ENCODE measurements at places on chromosomes 7 and 10.

DNA sequence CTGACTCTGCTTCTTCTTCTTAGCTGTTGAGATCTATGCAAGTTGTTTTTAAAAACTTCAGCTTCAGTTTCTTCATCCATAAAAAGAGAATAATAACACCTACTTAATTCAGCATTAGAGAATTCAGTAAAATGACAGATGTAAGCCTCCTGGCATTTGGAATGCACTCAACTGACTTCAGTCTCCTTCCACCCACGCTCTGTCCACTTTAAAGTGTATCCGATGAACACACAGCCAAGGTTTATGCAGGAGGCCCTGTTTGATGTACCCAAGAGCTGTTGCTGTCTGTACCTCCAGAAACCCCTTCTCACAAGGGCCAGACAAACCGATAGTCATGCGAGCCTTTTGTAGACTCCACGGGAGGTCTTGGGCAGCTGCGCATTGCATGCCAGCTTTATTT lies 27.1 kb upstream of the SLC35B4 start:
- no peak for DNase-seq

DNA sequence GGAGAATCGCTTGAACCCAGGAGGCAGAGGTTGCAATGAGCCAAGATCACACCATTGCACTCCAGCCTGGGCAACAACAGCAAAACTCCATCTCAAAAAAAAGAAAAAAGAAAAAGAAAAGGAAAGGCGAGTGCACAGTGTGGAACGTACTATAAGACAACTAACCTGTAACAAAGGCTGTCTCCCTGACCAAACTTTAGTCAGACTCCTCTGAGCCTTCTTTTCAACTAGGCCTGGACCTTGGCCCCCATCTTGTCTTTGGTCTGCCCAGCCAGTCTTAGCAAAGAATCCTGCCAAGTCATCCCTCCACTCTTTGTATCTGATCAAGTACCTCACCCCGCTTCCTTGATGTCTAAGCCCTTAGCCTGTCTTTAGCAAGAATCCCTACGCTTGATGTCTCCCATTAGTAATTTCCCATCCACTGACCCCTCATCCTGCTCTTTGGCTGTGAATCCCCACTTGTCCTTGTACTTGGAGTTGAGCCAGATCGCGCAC lies 68.9 kb upstream of the KDM7A start:
- no peak for DNase-seq

DNA sequence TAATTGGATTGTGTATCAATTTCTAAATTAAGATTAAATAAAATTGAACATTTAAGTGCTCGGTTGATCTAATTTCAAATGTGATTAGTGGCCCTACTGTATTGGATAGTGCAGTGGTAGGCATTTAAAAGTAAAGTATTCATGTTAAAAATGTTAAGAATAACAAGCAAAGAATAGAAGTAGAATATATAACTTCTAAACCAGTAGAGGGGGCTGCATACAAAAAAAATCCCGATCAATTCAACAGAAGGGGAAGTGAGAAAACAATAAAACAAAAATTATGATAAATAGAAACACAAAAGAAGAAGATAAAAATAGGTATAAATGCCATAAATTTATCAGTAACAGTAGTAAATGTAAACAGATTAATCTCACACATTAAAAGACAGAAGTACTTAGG lies 24.9 kb upstream of the WDFY4 start:
- DNase-seq = no peak

DNA sequence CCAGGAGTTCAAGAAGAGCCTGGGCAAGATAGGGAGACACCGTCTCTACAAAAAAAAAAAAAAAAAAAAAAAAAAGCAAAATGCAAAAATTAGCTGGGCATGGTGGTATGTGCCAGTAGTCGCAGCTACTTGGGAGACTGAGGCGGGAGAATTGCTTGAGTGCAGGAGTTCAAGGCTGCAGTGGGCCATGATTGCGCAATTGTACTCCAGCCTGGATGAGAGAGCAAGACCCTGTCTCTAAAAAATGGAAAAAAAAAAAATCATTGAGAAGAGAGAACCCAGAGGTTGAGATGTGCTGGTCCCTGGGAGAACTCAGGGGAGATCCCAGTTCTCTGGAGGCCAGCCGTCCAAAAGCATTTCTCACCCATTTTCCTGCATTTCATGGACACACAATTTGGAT lies 95.2 kb downstream of the GALNT17 start:
- no peak for DNase-seq

DNA sequence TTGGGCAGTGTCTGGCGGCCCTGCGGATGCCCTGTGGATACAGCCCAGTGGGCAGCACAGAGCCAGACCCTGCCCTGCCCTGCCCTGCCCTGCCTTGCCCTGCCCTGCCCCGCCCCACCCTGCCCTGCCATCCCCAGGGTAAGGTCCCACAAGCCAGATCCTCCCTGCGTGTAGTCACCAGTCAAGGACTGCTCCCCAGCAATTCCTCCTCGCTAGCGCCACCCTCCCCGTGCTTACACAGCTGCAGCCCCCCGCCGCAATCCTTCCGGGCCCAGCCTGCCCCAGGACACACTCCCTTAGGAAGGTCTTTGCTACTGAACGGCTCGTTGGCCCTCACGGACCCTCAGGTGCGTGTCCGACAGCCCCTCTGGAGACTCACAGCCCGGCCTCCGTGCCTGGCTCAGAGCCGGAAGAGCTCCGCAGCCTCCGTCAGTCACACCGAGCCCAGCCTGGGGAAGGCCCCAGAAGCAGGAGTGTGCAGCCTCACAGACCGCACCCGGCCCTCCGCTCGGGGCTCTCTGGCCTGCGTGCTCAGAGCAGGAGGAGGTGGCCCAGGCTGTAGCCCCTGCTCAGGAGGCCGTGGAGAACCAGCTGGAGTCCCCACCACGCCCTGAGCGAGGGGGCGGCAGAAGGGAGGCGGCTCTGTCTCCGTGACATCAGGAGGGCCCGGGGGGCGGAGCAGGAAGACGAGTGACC lies 68.3 kb downstream of the PWWP2B start:
- DNase-seq = no peak

- DNase-seq = no peak
Measured at GRCh38 chr7:128031901-128032604, 816 bp upstream of the LRRC4 start.

GRCh38 chr7:69696686-69697685 lies 98.7 kb downstream of the AUTS2 start:
- DNase-seq = no peak

GRCh38 chr10:101143345-101143630 lies 12.2 kb downstream of the TLX1 start:
- no peak for DNase-seq

- no peak for DNase-seq
Measured at GRCh38 chr10:78560341-78560688, 508.5 kb upstream of the ZMIZ1 start.

DNA sequence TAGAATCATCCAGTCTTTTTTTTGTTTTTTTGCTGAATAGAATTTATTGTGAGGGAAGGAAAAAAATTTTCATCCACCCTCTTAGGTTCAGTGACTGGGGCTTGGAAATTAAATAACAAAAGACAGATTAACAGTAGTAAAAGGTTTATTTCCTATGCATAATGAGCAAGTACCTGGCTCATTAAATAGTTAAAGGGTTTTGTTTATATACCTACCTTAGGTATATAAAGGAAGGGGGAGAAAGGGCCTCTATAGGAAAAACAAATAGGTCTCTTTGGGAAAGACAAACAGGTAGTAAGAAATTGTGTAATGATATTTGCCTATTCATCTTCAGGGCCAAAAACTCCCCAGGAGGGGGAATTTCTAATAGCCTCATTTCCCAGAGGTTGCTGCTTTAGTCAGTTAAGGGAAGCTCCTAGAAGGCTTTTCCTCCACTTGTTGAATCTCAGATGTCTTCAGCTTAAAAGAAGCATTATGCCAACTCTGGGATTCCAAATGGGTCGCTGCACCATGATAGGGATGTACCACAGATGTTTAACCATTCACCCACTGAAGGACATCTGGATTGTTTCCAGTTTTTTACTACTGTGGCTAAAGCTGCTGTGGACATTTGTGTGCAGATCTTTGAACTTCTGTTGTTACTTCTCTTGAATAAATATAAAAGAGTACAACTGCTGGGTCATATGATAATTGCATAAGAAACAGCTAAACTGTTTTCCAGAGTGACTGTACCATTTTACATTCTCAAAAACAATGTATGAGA lies 11.3 kb downstream of the ACADSB start:
- no peak for DNase-seq

DNA sequence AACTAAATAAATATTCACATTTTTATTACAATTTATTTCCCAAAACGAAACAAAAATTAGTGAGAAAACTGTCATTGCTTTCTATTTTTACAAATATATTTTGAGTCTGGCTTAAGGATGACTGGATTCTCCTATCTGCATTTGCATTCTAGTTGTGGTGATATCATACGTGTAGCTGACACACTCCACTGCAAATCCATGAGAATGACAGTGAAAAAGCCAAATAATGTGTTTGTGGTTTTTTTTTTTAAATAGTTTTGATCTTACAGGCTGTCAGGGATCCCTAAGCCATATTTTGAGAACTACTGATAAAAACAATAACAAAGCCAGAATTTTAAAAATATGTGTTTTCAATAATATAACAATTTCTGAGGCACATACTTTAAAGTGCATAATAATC lies 5.8 kb upstream of the STAMBPL1 start:
- DNase-seq = no peak

DNA sequence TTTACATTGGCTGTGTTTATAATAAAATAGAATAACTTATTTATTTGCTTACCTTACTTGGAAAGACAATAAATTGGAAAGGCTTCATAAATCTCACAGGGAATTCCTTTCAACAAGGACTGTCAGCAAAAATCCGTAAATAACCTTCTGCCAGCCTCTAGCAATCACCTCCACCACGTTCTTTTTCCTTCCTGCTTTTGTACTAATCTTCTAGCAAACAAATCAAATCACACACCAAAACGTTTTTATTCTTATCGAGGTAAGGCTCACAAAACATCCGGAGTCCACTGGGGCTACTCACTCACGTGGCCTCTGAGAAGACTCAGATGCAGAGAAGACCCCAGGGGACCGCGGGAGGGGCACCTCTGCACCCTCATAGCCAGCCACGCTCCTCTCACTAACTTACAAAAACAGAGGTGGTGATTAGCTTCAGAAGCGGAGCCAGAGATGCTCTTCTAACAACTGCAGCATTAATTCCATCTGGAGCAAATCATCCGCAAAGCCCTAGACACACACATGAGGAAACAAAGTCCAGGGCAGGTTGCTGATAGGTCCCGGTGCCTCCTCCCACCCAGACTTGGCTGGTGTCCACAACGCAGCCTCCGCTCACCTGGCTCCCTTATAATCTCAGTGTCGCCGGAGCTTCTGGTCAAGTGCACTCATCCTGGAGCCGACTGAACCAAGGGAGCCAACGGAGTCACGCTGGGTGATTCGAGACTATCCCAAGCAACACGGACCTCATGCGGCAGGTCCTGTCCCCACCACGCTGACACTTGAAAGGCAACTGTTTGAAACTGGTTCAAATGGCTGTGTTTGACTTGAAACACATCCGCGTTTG lies 22.5 kb downstream of the CTBP2 start:
- no peak for DNase-seq

GRCh38 chr10:99964791-99965190 lies 45.0 kb downstream of the DNMBP start:
- DNase-seq = no peak

DNA sequence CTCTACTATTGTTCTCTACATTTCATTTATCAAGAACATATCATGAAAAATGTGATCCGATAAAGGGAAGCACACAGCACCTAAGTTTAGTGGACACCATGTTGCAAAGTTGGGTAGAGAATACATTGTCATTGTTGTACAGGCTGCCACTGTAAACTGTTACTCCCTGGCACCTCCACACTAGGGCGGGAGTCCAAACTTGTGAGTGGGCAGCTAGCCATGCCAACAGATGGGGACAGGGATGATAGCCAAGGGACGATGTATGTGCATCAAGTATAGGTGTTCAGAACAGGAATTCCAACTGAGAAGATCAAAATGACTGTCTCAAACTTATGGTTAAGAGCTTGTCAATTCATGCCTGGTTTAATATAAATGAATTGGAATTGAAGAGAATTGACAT lies 31.1 kb upstream of the COMMD3 start:
- DNase-seq = no peak

- no peak for DNase-seq
Measured at GRCh38 chr10:1297566-1298301, 241.5 kb downstream of the WDR37 start.

DNA sequence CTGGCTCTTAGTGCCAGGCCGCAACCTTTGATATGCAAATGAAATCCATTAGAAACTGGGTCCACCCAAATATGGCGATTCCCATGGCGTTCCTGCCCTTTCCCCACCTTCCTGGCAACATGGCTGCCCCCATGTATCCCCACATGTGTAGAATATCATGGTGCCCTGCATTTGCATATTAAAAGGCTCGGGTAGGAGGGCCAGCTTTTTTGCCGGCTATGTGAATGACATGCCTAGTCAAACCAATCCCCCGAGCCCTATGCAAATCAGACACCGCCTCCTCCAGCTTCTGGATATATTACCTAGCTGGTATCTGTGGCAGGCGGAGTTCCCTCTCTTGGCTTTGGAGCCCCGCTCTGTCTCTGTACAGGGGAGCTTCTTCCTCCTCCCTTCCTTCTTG lies 18.3 kb downstream of the MMS19 start:
- DNase-seq = no peak

- no peak for DNase-seq
Measured at GRCh38 chr10:3975016-3975415, 190.0 kb upstream of the KLF6 start.

DNA sequence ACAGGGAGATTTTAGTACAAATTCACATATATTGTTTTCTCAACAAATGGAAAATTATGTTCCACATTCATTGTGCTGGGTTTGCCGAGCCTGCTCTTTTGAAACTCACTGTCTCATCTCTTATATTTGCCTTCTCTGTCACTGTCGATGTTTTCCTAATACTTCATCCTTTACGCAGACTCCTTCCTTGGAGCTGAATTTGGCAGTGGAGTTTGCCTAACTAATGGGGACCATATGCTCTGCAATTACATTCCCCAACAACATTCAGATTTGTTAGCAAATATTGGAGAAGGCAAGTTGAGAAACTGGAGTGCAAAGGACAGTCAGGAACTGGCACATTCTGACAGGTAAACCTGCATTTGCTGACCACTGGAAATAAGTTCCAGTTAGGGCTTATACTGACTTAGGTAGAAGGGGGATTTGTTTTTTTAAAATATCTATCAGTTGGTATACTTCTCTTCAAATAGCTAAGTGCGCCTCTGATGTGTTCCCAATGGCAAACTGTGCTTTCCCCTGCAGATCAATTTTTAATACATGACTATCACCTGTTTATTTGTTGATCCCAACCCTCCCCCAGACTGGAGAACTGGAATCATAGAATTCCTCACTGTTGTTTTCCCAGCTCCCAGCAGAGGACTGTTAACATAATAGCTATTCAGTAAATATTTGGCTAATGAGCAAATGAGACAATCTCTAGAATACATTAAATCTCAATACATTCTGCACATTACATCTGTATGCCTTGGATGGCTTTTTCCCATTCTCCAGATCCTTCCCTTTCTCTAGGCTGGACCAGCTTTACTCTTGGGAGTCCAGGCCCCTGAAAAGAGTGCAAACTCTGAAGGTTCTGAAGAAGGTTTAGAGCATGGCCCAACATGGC lies 769.3 kb downstream of the KCNMA1 start:
- DNase-seq = no peak

DNA sequence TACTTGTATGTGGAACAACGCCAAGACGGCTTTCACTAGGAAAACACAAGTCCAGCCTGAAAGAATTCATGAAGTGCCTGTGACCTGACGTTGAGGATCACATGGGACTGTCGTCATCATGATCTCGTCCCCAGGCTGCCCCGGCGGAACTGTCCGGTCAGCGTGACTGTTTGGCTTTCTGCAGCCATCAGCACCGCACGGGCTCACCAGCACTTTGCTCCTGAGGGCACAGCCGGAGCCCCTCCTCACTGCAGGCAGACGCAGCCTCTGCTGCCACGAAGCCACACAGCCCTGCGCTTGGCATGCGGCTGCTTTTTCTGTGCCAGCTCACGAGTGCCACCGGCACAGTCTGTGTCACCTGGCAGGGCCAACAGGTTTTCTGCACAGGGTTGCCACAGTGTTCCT lies 9.4 kb upstream of the GET4 start:
- DNase-seq = no peak
